Activated CD8-positive, alpha-beta memory T cell treated with anti-CD3 and anti-CD28 coated beads for 36 hours (primary cell): ENCODE measurements at places on chromosomes 2 and 18. TPM values are rescaled to one million over a fixed set of nuclear protein-coding genes. Genes with fewer than 3 reads are reported as not detected.

The ST6GAL2 gene
- total RNA-seq, result not detected

The ZEB2 gene
- total RNA-seq, result 37.2 TPM

The EFHD1 gene
- 0.51 TPM for total RNA-seq

The PPM1G gene
- 179 TPM for total RNA-seq

The FSHR gene
- not detected for total RNA-seq

The DYNC1I2 gene
- total RNA-seq, result 47.3 TPM

The CTAGE1 gene
- not detected for total RNA-seq

The OTX1 gene
- not detected for total RNA-seq

The RGPD6 gene
- total RNA-seq, result 10.8 TPM

The PLGLB2 gene
- 0.75 TPM for total RNA-seq

The ZSWIM2 gene
- total RNA-seq, result not detected

The ACMSD gene
- not detected for total RNA-seq
